ENCODE measurements at places on chromosomes 16 and 17. TPM values are rescaled to one million over a fixed set of nuclear protein-coding genes. Genes with fewer than 3 reads are reported as not detected.
A peak's percentile ranks its signal among the peaks of the same experiment; 100 is the strongest.

- no peaks in the 10 kb centered on the region for H3K27me3 ChIP-seq
- H3K36me3 ChIP-seq: no peaks in the 10 kb centered on the region
- DNase-seq: no peak
- H3K4me1 ChIP-seq: no peaks in the 10 kb centered on the region
- H3K4me3 ChIP-seq: no peak overlapping the region
Observed at GRCh38 chr16:8483396-8483795, 106.9 kb downstream of the TMEM114 start.

DNA sequence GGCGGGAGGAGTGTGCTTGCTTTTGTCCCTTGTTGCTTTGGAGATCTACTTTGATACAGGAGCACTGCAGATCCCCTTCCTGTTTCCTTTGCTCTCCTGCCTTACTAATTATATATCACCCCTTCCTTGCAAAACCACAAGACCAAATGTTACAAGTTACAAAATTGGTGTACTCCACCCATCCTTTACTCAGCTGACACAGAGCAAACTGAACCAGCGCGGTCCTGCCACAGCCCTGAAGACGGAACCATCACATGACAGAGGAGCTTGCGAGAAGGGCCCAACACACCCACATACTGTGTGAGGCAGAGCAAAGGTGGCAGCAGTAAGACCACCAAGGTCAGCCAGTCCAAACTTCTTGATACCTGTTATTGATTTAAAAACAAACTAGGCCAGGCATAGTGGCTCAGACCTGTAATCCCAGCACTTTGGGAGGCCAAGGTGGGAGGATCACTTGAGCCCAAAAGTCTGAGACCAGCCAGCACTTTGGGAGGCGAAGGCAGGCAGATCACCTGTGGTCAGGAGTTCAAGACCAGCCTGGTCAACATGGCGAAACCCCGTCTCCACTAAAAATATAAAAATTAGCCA lies 33.2 kb downstream of the CYTH1 start:
- peak overlapping the region; percentile 76 for H3K27ac ChIP-seq
- H3K4me3 ChIP-seq: peak overlapping the region; percentile 11
- H3K27me3 ChIP-seq: no peaks in the 10 kb centered on the region
- peaks cover 66% of the 10 kb centered on the region for H3K4me1 ChIP-seq

DNA sequence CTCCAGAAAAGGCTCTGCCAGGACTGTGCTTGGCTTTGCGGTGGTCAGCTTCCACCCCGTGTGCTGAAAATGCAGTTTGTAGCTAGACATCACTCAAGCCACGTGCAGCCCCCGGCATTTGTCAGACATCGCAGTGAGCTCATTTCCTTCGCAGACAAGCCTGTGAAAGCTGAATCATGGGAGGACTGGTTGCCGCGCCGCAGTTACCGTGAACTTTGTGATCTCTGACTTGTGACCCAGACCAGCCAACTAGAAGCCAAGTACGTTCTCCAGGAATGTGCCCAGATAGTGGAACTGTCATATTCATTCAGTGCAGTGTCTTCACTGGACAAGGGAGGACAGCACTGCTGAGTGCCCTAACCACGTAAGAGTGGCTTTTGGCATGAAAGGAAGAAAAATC lies 58.1 kb downstream of the NDE1 start:
- no peak overlapping the region for H3K4me3 ChIP-seq
- H3K27me3 ChIP-seq: no peaks in the 10 kb centered on the region
- peaks cover 20% of the 10 kb centered on the region for H3K36me3 ChIP-seq
- H3K27ac ChIP-seq: no peak overlapping the region
- no peak for DNase-seq

GRCh38 chr17:73589363-73589980 lies 54.8 kb downstream of the SDK2 start:
- H3K4me1 ChIP-seq: peaks cover 9% of the 10 kb centered on the region
- H3K27me3 ChIP-seq: peaks cover 18% of the 10 kb centered on the region
- H3K4me3 ChIP-seq: no peak overlapping the region

DNA sequence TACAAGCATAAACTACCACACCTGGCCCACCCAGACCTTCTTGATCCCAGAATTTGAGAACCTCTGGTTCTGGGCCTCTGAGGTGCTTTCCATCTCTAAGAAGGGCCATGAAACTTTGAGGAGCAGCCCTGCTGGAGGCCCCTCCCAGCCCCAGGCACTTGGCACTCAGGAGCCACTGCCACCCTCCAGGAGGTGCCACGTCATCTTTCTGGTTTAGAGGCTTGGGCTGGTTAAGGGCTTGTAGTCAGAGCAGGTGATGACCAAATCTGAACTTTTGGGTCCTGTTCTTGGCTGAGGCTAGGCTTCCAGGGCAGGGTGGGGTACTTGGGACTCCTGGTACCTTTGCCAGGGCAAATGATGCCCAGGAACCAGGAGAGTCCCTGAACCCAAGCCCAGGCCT lies 13.8 kb upstream of the DLX4 start:
- DNase-seq: no peak
- H3K27ac ChIP-seq: no peak overlapping the region
- H3K4me3 ChIP-seq: no peak overlapping the region
- H3K27me3 ChIP-seq: peaks cover 32% of the 10 kb centered on the region
- H3K36me3 ChIP-seq: no peaks in the 10 kb centered on the region
- H3K4me1 ChIP-seq: peaks cover 9% of the 10 kb centered on the region

- H3K4me3 ChIP-seq: no peak overlapping the region
- no peak overlapping the region for H3K27ac ChIP-seq
- H3K36me3 ChIP-seq: no peaks in the 10 kb centered on the region
- DNase-seq: no peak
- peaks cover 22% of the 10 kb centered on the region for H3K4me1 ChIP-seq
Observed at GRCh38 chr16:1002399-1003166, 21.0 kb downstream of the SOX8 start.

DNA sequence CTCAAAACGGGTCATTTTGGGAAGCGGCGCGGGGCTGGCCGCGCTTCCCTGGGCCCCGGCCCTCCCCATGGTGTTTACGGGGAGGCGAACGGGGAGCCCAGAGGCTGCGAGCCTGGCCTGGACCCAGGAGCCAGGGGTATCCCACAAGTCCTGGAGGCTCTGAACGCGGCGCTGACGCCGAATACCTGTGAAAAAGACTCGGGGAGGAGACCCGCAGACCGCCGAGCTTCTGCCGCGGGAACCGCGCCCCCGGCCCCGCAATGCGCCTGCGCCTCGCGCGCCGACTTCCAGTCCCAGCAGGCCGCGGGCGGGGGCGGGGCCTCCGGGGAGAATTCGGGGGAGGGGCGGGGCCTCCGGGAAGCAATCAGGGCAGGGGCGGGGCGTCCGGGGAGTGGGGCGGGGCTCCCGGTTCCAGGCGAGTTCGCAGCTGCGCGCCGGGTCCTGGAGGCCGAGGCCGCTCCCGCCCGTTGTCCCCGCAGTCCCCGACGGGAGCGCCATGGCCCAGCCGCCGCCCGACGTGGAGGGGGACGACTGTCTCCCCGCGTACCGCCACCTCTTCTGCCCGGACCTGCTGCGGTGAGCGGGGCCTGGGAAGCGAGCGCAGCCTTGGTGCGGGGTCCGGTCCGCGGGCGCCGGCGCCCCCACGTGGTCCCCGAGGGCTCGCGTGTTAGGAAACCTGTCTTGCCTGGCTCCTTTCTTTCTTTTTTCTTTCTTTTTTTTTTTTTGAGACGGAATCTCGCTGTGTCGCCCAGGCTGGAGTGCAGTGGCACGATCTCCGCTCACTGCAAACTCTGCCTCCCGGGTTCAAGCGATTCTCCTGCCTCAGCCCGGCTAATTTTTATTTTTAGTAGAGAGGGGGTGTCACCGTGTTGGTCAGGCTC lies at the start of gene DECR2:
DECR2 (plus strand) TSS at position 418 of the 881 bp plus-strand sequence; CDS start at position 497, 79 bp downstream.
- H3K4me3 ChIP-seq: peak within 1 kb of the TSS; percentile 85
- peaks cover 3% of the 10 kb centered on the region for H3K36me3 ChIP-seq
- H3K27ac ChIP-seq: peak within 1 kb of the TSS; percentile 86
- DNase-seq: peak; percentile 98
- H3K27me3 ChIP-seq: no peaks in the 10 kb centered on the region
- peaks cover 26% of the 10 kb centered on the region for H3K4me1 ChIP-seq

GRCh38 chr17:28567604-28568003 lies 3.7 kb downstream of the PIGS start:
- no peak overlapping the region for H3K27ac ChIP-seq
- H3K36me3 ChIP-seq: peaks cover 17% of the 10 kb centered on the region
- DNase-seq: no peak
- no peak overlapping the region for H3K4me3 ChIP-seq
- no peaks in the 10 kb centered on the region for H3K27me3 ChIP-seq

- no peak overlapping the region for H3K4me3 ChIP-seq
- H3K27ac ChIP-seq: no peak overlapping the region
- peak; percentile 45 for DNase-seq
- H3K27me3 ChIP-seq: no peaks in the 10 kb centered on the region
- no peaks in the 10 kb centered on the region for H3K36me3 ChIP-seq
Observed at GRCh38 chr17:229709-230394, 48.4 kb upstream of the DOC2B start.

The FBXO39 gene
- total RNA-seq: not detected

The SLC16A13 gene
- total RNA-seq: 3.7 TPM

The NCBP3 gene
- 28.1 TPM for total RNA-seq

The CSH1 gene
- total RNA-seq: not detected

The CCL4L2 gene
- total RNA-seq: not detected

The SHCBP1 gene
- total RNA-seq: 1.3 TPM

The HAS3 gene
- 6.0 TPM for total RNA-seq
